ENCODE measurements at places on chromosomes 2 and 18.

DNA sequence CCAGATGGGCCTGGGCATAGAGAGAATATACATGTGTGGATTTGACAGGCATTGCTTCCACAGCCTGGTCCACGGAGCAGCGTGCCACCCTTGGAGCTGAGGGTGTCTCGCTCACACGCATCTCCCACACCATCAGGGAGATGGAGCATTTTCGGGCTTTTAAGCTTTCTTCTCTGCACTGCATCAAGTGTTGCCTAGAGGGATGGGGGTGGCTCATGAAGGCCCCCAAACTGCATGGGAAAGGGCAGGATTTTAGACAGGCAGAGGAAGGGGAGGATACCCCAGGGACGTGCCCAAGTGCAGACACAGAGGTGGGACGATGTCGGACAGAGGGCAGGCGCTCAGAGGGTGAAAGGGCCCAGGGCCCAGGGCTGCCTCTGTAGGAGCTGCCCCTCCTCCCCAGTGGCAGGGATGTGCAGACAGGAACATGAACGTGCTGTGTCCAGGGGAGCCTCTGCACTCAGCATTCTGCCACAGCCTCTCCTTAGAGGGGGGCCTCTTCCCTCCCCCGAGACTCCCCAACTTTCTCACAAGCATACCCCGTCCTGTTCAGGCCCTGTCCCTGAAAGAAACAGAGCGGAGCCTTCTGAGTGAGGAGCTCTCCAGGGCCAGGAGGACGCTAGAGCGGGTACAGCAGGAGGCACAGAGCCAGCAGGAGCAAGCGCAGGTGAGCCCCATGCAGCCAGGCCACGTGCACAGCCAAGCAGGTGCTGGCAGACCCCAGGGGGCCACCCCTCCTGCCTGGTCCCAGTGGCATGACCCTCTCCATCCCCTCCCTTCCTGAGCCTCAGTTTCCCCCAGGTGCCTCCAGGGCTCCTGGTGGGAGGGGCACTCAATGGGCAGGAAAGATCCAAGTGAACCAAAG lies 42.9 kb upstream of the SNED1 start:
- no peak for DNase-seq

DNA sequence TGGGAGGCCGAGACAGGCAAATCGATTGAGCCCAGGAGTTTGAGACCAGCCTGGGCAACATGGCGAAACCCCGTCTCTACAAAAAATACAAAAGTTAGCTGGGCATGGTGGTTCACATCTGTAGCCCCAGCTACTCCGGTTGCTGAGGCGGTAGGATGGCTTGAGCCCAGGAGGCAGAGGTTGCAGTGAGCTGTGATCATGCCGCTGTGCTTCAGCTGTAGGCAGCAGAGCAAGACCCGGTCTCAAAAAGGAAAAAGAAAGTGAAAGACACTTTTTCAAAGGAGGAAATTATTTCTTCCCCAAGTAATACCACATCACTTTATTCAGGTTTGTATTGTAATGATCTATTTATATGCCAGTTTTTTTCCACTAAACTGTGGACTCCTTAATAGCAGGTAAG lies 35.7 kb upstream of the TAF4B start:
- peak; percentile 3 for DNase-seq

- no peak for DNase-seq
Measured at GRCh38 chr18:48996901-48997463, 46.2 kb upstream of the SMAD7 start.

GRCh38 chr18:36772241-36772723 lies 56.5 kb downstream of the TPGS2 start:
- DNase-seq = peak; percentile 77

- no peak for DNase-seq
Measured at GRCh38 chr2:168773719-168774521, 28.5 kb upstream of the NOSTRIN start.

DNA sequence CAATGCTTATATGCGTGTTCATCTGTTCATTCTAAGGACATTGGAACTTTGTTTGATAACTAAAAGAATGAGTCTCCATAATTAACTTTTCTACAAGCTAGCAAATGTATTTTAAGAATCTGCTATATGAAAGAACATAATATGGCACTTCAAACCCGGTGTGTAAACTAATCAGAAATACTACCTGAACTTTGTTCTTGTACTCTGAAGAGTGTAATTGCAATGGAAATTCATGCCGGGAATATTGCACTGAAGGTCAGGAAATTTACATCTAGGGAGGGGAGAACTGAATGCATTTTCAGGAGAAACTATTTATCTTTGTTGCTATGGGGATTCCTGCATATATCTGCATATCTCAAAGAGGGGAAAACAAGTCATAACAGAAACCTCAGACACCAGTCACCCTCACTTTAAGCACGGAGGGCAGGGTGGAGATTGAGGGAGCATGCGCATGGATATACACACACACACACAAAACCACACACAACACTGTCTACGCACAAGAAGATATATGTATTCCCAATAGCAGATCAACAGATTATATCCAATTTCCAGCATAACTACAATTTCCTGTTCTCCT lies 76.2 kb downstream of the DTNA start:
- DNase-seq = no peak

GRCh38 chr2:114076961-114077360 lies 187.1 kb downstream of the ACTR3 start:
- no peak for DNase-seq

DNA sequence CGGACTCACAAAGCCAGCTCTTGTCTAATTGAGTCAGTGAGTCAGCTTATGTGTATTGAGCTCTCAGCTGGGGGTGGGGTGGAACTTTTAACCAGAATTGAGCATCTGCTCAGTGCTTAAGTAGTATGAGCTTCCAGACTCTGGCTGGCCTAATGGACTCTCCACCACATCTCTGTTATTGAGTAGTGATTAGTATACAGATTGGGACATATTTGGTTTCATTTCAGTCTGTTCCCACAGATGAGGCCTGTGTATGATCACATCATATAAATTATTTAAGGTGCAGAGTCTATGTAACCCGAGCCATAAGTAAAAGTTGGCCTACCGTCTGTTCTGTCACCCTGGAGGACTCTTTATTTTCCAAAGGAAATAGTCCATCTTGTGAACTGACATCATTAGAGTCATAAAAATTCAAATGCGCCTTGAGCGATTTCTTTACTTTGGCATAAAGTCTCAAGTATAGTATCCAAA lies 152.1 kb downstream of the THSD7B start:
- DNase-seq = no peak

GRCh38 chr18:51137026-51137729 lies 60.3 kb downstream of the MEX3C start:
- DNase-seq = no peak

DNA sequence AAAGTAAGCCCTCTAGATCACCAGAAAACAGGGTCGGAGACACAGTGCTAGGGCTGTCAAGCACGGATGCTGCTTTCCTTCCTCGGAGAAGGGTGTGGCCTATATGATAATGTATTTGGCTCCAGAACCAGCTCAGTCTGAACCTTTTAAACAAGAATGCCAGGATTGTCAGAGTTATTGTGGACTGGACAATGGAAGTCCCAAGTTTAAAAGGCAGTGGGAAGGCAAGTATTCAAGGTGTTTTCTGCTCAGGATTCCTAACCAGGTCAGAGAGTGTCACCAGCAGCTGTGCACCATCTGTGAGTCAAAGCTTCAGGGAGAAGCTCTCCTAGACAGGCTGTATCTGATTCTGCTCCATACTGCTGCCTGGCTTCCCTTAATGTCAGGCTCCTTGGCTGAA lies 94.8 kb downstream of the SPOPL start:
- DNase-seq = no peak

DNA sequence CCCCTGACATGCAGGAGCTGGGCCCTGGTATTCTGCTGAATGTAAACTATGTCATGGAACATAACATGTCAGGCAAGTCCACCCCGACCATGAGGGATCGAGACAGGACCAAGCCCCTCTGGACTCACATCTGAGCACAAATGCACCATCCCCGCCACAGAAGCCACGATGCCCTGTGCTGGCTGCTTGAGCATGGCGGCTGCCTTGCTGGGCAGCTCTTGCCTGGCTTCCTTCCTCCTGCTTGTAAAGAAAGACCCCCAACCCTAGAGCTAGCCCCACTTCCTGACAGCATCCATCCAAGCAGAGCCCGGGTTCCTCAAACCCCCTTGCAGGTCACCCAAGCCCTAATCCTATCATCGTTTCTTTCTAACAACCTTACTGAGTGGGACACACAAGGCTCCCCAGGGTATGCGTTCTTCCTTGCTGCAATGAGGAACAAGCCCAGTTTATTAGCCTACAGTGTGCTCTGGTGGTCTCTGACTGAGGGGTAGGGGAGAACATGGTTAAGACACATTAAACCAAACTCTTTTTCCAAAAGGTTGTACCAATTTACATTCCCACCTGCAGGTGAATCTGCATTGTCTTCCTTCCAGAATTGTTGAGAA lies 26.6 kb downstream of the PTPN18 start:
- no peak for DNase-seq

DNA sequence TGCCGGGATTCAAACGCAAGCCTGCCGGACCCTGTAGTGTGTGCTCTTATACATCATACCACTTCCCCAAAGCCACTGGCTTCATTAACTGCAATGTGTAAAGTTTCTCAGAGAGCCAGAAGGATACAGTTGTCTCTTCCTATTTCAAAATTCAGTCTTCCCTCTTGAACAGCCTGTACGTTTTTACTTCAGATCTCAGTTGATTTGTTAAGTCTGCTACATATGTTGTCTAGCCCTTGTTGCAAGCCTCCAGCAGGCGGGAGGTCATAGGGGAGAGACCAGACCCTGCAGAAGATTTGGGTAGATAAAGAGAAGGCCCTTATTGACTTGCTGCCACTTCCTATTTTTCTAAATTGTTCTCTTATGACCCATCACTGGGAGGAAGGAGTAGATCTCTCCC lies 56.2 kb downstream of the ARHGEF33 start:
- no peak for DNase-seq

DNA sequence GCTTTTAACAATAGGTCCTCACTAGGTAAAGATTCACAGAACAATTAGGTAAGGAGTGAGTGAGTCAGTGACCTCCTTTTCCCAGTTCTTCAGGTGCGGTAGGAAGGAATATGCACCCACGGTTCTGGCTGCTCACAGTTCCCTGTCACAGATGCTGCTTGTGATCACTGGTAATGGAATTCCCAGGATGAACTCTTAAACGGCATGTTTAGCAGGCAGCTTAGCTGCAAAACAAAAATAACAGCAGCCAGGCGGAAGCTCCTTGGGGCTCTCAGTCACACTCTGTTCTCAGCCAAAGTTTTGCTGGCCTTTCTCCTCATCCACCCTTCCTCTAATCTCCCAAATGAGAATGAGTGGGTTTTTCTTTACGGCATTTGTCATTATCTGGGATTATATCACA lies 274.5 kb downstream of the MYT1L start:
- no peak for DNase-seq

All from renal cortex interstitium (tissue), 15 donors.